ENCODE measurements at places on chromosomes 12 and 14. TPM values are rescaled to one million over a fixed set of nuclear protein-coding genes. Genes with fewer than 3 reads are reported as not detected.

PRB2 gene
- not detected for total RNA-seq

TEX52 gene
- not detected for total RNA-seq

KRT81 gene
- total RNA-seq, result not detected

SELPLG gene
- 31.0 TPM for total RNA-seq

TAS2R46 gene
- total RNA-seq, result 0.46 TPM

HSPB8 gene
- total RNA-seq, result not detected
